Naive thymus-derived CD4-positive, alpha-beta T cell (primary cell): ENCODE measurements at places on chromosomes 7 and 10.

GRCh38 chr7:140539461-140539860 lies 60.2 kb upstream of the MKRN1 start:
- DNase-seq: no peak

- no peak for DNase-seq
These were observed 204.1 kb upstream of the NFE2L3 start for GRCh38 chr7:25947669-25948516.

DNA sequence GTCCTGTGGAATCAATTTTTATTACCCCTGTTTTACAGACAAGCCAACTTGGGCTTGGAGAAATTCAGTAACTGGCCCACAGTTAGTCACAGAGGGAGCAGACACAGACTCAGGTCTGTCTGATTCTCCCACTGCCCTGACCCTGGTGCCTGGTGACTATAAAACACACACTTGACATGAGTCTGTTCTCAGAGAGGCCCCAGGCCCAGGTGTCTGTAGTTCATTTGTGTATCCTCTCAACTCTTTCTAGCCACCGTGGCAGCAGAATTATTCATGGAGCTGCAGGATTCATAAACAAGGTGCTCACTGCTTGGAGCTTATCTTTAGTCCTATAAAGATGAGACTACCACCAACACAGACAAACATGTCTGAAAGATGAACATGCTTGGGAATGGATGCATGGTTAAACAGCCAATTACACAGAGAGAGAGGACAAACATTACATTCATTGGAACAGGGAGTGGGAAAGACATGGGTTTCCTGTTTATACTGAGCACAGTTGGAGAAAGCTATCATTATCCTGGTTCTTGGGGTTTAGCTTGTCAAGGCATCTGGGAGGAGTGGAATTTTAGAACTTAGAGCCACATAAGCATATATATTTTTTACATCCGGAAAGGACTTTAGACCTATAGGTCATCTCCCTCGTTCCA lies 79.1 kb upstream of the PDCD4 start:
- DNase-seq: no peak

GRCh38 chr7:139798221-139798620 lies 20.4 kb upstream of the HIPK2 start:
- DNase-seq: no peak

GRCh38 chr7:142445019-142445686 lies 187.3 kb upstream of the PRSS58 start:
- DNase-seq: no peak
